ENCODE measurements at places on chromosomes 13 and 19.

DNA sequence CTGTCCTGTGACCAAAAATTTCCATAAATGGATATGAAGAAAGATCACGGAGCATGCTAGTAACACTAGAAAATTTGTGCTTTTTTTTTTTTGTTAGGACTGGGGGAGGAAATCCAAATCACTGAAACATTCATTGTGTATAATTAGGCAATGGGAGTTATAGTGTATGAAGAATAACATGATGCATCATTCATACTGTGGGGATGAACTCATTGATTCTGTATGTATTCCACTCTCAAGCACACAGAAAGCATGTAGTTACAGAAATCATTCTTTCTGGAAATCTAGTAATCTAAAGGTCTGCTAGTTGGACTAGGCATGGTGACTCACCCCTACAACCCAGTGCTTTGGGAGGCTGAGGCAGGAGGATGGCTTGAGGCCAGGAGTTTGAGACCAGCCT, 749.7 kb downstream of the DIAPH3 start:
- DNase-seq, result no peak

- DNase-seq, result no peak
Measured at GRCh38 chr19:15247107-15248014, 15.1 kb upstream of the EPHX3 start.

DNA sequence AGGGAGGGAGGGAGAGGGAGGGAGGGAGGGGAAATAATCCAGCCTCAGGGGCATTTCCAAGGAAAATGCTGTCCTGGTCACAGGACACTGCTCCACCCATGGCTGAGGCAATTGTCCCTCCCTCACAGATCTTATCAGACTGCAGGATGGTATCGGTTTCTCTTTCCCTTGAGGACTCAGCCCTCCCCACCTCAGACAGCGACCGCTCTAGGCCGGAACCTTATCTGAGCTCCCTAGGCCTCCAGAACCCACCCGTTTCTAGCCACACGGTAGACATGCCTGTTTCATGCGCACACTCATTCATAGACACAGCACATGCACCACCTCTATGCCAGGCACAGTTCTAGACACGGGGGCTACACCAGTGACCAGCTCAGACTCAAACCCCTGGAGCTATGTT, 10.0 kb upstream of the IZUMO2 start:
- peak; percentile 87 for DNase-seq

DNA sequence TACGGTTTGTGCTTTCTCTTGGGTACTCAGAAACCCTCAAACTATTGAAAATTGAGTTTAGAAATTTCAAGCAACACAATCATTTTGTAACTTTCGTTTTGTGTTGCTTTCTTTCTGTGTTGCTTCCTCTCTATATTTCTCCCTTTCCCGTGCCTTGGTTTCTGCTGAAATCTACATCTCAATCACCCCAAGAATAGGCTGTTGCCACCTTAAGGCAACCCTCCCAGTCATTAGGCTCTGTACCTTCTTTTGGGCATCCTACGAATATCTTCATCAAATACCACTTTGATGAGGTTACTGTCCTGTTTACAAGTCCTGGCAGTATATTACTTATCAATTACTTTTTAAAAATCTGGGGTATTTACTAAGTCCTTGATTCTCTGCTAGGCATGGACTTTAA, 621.6 kb downstream of the GPC6 start:
- DNase-seq, result no peak

DNA sequence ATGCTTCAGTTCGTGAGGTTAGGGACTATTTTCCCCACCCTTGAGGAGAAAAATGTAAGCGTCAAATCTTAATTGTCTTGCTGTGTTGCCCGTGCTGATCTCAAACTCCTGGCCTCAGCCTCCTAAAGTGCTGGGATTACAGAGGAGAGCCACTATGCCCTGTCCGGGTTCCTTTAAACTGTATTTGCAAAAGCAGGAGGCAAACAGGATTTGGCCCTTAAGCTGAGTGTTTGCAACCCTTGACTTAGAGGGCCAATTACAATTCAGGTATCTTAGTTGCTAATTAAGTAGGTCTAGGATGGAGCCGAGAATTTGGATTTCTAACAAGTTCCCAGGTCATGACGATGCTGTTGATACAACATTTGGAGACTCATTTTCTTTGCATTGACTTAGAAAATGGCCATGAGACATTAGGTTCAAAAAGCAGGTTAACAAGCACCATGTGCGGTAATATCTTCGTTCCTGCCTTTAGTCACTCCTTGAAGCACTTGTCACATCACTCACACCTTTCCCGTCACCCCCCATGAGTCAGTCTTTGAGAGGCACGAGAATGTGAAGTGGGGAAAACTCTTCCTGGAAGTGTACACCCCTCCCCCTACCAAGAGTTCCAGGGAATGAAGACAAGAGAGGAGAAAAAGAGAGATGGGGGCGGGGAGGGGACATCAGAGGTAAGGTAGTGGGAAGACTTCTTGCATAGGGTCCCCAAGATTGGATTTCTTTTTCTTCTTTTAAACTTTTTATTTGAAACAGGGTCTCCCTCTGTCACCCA, 2.6 kb downstream of the NAPSA start:
- no peak for DNase-seq

DNA sequence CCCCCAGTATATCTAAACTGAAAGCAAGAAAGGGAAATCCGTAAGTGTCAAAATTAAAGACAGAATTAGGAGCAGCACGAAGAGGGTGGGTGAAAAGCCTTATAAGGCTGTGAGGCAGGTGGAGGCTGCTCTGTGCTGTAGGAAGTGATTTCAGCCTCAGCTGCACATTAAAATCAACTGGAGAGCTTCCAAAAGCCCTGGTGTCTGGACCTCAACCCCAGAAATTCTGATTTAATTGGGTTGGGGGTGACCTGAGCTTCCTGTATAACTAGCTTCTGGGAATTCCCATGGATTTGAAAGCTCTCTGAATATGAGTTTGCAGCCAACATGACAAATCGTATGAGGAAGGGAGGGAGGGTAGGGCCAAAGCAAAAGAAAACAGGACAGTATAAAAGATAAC, 242.4 kb upstream of the TMTC4 start:
- DNase-seq, result peak; percentile 6

GRCh38 chr13:76012091-76012721, 376.1 kb downstream of the LMO7 start:
- no peak for DNase-seq

DNA sequence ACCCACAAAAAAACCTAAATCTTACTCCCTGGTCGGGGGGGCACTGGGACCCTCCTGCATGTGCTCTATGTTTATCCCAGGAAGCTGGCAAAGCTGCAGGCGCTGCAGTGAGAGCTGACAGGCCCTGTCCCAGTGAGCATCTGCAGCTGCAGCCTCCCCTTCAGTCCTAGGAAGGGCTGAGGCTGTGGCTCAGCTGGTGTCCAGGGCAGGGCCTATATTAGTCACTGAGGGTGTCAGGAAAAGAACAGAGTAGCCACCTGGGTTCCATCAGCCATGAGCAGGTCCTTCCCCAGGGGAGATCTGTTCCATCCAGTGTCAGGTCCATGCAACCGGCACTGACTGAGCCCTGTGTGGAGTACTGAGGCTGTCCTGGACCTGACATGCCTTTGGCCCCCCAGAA, 120.5 kb downstream of the TNFRSF19 start:
- no peak for DNase-seq

DNA sequence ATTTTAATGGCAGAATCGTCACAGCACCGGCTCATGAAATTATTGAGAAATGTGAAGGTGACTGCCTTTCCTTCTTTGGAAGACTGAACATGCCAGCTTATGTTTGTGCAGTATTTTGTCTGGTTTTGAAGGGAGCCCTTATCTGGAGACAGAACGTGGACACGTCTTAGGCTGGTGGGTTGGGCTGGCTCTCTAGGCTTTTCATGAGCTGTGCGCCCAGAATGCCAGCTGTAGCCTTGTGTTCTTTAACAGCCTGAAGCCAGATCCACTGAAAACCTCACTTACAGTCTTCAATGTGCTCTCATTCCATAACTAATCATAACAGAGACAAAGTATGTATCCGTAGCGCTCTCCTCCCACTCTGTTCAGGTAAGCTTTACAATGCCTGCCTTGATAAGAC, 184.4 kb upstream of the HTR2A start:
- no peak for DNase-seq

DNA sequence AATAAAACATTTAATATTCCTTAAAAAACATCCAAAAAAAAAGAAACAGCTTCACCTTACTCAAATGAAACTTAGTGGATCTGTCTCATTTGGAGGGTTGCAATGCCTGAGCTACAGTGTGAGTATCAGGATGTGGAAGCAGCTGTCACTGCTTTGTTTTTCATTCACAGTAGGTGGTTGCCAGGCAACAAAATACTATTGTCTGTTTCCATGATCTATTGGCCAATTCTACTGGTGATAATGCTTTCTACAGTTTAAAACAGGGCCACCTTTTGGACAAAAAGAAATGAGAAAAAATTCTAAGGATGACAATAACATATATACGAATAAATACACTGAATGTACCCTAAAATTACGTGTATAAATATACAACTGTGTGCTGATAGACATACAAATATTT, 3.0 kb downstream of the ENOX1 start:
- peak; percentile 38 for DNase-seq

DNA sequence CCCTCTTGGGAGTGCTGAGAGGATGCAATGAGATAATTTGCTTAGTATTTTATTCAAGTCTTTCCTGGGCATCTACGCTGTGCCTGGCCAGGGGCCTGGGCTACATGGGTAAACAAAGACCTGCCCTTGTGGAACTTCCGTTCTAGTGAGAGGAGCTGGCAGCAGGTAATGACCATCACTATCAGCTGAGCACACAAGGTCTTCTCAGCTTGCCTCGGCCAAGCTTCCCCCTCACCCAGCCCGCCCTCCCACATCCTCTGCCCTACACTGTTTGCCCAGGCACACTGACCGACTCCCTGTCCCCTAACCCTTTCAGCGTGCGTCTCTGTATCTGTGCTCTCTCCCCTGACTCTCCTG, 8.6 kb upstream of the FKRP start:
- DNase-seq, result no peak

- DNase-seq, result no peak
Measured at GRCh38 chr13:36639610-36640009, 34.2 kb upstream of the SERTM1 start.

DNA sequence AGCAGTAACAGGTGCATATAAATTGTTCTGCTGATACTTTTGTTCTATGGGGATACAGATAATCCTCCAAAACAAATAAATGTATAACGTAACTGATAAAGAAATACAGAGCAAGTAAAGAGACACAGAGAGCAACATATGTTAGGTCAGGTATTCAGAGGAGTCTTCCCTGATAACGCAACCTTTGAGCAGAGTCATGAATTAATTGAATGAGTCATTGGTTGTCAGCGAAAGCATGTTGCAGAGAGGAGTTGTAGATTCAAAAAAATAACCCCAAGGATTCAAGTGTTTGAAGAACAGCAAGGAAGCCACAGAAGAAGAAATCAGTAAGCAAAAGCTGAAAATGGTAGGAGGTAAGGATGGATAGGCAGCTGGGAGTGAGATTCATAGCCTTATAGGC, 245.2 kb downstream of the TBC1D4 start:
- DNase-seq, result no peak

DNA sequence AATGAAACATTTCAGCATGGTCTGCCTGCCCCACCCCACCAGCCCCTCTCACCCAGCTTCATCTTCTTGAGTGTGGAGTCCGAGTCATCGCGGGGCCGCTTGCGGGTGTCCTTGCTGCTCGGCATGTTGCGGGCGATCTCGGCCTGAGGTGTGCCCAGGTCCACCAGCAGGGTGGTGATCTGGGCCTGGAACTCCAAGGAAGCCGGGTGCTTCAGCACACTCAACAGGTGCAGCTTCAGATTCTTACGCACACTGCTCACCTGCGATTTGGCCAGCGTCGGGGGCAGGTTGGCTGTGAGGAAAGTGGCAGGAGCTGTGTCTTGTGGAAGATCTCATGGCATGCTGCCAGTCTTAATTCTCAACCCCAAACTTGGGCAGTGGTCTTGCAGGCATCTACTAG, 20.7 kb downstream of the SYMPK start:
- no peak for DNase-seq

- no peak for DNase-seq
Measured at GRCh38 chr13:113349050-113349449, 14.9 kb downstream of the GRTP1 start.

DNA sequence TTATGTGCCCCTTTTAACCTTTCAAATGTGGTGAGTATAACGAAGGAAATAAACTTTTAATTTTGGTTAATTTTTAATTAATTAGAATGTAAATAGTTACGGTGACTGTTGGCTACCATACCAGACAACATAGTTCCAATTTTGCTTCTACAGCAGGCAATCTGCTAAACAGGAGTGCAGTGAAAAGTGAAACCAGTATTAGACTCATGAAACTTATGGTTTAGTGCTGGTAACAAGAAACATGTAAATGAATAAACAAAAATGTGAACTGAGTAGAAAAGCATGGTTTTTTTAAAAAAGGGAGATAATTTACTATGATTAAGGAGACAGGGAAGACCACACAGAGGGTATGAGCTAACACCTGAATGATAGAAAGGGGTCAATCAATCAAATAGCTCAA, 478.4 kb downstream of the PCDH9 start:
- no peak for DNase-seq

DNA sequence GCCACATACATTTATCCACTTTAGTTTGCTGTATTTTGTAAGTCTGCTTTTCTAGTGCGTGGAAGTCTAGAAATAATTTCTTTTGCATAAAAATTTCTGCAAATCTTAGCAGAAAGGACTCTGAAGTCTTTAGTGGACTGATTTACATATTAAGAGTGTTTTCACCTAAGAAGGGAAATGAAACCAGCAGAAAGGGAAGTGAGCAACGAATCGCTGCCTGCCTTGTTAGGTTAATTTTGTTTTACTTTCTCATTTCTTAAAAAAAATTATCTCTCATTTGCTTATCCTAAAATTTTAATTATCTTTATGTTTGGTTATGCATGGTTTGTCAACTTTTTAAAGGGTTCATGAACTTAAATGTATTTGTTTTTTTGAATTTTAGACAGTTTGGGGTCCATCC, 767 bp upstream of the GPR18 start:
- DNase-seq, result peak; percentile 70

- no peak for DNase-seq
Measured at GRCh38 chr19:38870612-38871011, 7.5 kb downstream of the RINL start.

GRCh38 chr19:16637535-16637934, 9.5 kb upstream of the MED26 start:
- no peak for DNase-seq

GRCh38 chr13:33367926-33368325, 82.4 kb upstream of the STARD13 start:
- DNase-seq, result peak; percentile 36

- no peak for DNase-seq
Measured at GRCh38 chr19:16620018-16620417, 8.0 kb downstream of the MED26 start.

GRCh38 chr19:54654447-54655321, 8.1 kb upstream of the LILRB4 start:
- peak; percentile 69 for DNase-seq

DNA sequence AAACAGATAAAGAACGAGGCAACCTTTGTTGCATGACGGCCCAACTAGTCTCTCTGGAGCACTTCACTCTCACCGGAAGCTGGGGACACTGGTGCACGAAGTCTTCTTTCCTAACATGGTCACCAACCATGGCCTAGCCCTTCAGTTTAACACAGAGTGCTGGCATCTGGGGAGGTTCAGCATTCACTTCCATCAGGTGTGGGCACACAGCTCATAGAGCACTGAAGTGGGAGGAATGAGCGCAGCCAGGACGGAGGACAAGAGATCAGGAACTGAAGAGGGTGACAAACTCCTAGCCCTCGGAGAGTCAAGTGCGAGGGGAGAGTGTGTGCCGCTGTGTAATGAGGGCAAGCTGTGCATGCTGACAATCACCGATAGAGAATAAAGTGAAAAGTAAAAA, 92.4 kb downstream of the CDADC1 start:
- no peak for DNase-seq

GRCh38 chr13:50679321-50679720, 164.2 kb downstream of the DLEU7 start:
- no peak for DNase-seq

GRCh38 chr13:45615501-45616101, at the start of gene ERICH6B:
Gene ERICH6B, minus strand, starts transcription at chr13:45615739. Its CDS starts 18,734 bp downstream, at chr13:45597005.
- DNase-seq, result no peak
